ENCODE measurements at places on chromosomes 1 and 21.

DNA sequence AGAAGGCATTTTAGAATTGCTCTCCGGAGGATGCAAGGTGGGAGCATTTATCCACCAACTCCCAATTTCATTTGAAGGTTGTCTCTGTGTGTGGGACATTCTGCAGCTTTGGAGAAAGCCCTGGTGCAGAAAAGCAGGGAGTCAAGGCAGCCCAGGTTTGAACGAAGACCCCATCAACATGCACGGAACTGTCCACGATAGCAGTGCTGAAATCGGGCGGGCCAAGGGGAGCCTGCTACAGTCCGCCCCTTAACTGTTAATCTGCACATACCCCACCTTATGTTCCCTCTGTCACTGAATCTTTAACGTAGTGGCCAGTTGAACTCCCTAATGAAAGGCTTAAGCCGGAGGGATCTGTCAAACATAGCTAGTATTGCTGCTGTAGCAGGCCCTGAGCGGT lies 68.8 kb upstream of the C1orf174 start:
- no peak for DNase-seq

DNA sequence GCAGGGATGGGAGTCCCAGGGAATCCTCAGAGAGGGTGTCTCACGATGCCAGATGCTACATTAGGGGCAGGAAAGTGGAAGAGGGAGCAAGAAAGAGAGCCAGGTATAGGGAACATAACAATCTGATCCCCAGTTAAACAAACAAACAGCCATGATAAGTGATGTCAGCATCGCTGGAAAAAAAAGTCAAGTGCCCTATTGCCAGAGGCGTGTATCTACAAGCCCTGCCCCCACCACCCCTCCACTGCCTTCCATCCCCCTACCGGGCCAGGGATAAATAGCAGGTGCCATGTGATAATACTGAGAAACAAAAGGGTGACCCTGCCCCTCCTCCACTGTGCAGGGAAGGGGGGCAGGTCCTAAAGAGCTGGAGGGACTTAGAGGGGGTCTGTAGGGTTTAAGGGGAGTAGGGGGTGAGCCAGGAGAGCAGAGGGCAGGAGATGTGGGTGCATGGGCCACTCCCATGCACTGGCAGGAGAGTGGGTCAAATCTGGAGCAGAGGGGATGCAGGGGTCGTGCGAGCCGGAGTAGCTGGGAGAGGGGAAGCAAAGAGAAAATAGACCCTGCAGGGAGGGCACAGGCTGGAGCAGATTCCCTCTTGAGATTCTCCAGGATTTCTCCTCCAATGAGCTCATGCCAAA lies 3.4 kb downstream of the SLC26A9 start:
- DNase-seq, result no peak

DNA sequence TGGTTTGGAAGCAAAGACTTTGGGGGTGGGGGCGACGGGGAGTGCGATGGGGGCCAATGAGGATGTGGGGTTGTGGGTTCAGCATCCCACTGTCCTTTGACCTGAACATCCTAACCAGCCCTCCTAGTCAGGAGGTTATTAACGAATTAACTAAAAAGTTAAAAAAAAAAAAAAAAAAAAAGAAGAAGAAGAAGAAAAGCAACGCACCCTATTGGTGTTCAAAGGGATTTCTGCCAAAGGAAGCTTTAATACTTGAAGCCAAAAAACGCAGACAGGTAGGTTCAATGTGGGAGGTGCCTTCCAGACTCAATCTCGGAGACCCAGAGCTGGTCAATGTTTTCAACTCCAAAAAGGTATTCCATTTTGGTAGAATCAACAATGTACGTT lies 2.2 kb downstream of the CLIC6 start:
- no peak for DNase-seq

GRCh38 chr1:202964791-202965410 lies 2.2 kb downstream of the CYB5R1 start:
- DNase-seq, result no peak

DNA sequence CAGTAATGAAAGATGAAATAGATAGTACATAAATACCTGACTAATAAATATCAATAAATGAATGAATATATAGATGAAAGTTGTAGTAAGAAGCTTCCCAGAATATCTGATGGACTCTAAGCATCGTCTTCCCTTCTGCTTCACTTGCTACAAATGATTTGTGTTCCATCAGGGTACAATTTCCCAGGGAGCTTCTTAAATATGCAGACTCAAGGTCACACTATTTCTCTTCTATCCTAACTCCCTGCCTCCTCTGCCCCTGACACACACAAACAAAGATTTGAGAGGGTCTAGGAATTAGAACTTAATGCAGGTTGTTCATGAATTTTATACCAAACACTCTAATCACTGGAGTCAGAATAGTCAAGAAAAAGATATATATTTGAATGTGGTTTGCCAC lies 415.9 kb upstream of the TMPRSS15 start:
- no peak for DNase-seq

- DNase-seq, result no peak
Observed at GRCh38 chr1:183804387-183804786, 533 bp upstream of the RGL1 start.

- no peak for DNase-seq
Observed at GRCh38 chr1:203455706-203456105, 19.9 kb upstream of the PRELP start.

DNA sequence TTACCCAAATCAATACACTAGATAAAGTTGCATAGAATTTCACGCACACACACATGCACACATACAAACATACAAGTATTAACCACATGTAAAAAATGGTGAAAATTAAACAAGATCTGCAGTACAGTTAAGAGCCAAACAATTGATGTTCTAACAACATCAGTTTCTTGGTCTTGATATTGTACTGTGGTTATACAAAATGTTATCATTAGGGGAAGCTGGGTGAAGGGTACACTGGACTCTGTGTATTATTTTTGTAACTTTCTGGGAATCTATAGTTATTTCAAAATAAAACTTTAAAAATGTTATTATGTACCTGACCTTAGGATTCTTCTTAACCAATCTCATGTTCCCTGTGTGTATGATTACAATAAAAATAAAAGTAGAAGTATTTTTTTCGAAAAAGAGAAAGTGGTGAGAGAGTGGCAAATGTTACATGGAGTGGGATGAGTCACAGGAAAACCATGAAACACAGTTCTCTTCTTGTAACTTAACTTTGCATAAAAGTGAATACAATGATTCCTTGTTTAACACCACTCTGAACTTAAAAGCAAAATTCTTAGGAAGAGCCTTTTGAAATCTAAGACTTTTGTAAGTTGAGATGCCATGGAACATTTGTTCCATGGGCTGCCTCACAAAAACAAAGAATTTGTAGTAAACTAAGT lies 101.6 kb upstream of the RUNX1 start:
- DNase-seq, result no peak

GRCh38 chr21:36839123-36839522 lies 127.3 kb downstream of the HLCS start:
- DNase-seq, result no peak

GRCh38 chr1:172719694-172720138 lies 60.8 kb downstream of the FASLG start:
- no peak for DNase-seq

DNA sequence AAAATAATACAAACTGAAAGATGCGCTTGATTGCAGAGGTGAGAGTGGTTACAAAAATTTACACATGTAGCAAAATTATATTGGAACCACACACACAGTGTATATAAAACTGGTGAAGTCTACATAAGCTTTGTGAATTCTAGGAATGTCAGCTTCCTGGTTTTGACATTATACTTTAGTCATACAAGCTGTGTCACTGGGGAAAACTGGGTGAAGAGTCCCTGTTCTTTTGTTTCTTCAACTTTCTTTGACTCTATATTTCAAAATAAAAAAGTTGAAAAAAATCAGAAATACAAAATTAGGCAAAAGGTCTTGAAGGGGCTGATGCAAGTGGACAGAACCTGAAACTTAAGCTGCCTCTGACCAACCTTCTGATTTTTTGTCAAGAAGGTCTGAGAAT lies 3.0 kb downstream of the C1QC start:
- no peak for DNase-seq

DNA sequence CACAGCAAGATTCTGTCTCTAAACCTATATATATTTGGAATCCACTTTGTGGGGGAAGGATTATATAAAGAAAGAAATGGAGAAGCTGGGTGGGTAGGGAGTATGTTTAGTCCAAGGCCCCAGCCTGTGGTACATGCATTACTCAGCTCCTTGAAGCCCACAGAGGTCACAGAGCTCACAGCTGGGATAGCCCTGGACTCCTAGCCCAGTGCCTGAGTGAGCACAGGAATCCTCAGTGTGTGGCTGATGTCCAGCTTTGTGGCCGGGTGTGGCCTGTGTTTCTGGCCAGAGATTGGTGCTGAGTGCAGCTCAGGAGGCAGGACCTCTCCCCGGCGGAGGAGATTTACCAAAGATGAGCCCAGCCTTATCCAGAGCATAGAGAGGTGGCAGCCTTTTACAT lies 7.6 kb downstream of the CAPN9 start:
- DNase-seq, result no peak

- no peak for DNase-seq
Observed at GRCh38 chr1:98490099-98490498, 171.4 kb upstream of the SNX7 start.

DNA sequence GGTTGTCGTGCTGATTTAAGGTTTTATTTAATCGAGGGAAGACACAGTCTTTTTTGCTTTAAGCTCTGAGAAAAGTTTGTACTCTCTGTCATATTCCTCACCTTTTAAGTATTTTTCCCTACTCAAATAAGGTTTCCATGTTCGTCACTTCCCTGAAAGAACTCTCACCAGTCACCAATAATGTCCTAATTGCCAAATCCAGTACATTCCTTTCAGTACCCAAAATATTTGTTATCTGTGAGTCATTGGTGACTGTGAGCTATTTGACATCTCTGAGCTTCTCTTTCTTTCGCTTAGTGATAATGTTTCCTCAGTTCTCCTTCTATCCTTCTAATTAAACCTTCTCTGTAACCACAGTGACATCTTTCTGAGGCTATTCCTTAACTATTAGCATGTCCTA lies 874.2 kb upstream of the ADGRL2 start:
- DNase-seq, result no peak

DNA sequence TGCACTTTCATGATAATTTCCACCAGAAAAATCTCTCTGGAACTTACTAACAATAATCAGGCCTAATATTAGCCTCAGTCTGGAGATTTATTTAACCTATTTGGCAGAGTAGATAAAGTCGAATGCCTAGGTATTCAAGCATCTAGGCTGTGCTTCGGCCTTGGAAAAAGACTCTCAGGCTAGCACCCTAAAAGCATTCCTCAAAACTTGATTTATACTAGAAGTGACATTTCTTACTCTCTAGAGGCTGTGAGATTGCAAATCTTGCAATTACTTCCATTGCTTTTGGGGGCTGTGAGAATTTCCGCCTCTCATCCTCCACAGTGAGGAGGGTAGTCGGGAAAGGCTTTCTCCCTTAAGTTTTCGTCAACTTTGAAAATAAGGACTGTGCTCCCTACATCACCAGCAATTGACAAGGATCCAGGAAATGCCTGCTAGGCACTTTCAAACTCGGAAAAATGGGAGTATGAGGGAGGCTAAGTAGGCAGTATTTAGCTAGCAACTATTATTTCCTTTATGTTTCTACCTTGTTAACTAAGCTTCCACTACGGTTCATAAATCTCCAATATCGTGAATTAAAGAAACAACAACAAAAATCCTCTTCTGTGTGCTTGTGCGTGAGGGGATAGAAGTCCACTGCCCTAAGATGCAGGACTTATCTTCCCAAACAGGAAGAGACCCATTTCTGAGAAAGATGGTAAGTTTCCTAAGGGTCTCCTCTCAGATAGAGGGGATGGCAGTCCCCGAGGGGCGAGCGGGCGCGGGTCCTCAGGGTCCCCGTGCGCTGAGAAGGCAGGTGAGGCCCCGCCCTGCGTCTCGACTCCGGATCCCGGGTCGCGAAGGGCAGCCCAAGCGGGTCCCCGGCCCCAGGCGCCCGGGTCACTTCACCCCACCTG lies 1.1 kb upstream of the LMO4 start:
- DNase-seq, result no peak

GRCh38 chr1:236502972-236503639 lies 20.7 kb upstream of the LGALS8 start:
- DNase-seq, result no peak

- no peak for DNase-seq
Observed at GRCh38 chr1:200945111-200945510, 50.4 kb downstream of the INAVA start.

DNA sequence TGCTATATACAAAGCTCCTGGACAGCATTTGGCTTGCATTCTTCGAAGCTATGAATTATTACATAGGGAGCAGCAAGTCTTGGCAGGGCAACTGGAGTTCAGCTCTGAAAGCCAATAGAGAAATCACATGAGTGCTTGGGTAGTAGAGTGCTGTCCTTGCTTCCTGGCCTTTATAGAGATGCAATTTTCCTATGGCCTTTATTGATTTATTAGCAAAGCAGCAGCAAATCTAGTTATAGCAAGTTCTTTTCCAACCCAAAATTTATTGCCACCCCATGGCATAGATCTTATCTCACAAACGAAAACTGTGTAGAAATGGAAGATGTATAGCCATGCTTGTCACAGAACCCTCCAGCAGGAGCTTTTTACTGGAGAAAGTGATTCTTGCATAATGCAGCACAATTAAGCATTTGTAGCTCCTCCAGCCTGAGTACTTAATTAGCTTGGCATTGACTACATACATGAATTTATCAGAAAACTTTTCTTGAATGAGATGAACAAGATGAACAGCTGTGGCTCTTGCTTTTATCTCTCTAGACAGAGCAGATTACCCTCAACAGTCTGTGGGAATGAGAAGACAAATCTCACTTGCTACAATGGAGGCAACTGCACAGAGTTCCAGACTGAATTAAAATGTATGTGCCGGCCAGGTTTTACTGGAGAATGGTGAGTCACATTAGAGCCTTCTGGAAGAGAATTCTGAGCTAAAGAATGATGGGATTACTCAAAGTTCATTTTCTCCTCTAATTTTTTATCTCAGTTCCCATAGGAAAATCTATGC lies 170.1 kb downstream of the CRB1 start:
- no peak for DNase-seq

GRCh38 chr1:246537441-246537840 lies 28.6 kb downstream of the TFB2M start:
- DNase-seq, result no peak

DNA sequence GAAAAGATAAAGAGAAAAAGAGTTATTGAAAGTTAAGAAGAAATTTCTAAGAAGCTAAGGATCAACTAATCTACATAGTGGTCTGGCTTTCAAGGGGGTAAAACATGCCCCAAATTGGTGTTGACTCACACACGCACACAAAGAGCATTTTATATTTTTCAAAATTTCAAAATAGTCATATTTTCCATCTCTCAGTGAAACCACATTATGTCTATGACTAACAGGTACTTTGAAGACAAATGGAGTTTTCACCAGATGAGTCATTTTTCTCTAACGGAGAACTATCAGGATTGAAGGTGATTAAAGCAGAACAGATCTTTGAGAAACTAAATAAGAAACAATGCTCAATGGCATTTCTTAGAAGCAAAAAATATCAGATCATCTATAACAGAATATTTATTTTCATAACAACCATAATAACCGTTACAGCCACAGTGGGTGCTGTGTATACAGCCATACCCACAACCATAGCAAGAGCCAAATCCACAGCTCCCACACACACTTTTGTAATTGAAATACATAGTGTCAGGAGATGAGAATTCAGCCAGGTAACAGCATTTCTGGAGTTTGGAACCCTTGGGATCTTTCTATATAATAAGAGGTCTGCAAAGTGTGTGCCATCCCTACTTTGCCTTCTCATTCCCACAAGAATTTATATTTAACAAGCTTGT lies at the start of gene KRTAP21-3:
KRTAP21-3 (minus strand) TSS at position 539 of the 671 bp plus-strand sequence; CDS start at position 521, 18 bp downstream.
- no peak for DNase-seq

Measured in stimulated activated CD4-positive, alpha-beta T cell treated with anti-CD3 and anti-CD28 coated beads, Interleukin-4, amount 100 ng/mL, for 4 hours (primary cell).